ENCODE measurements at places on chromosomes 3 and 15.
A peak's percentile ranks its signal among the peaks of the same experiment; 100 is the strongest.

DNA sequence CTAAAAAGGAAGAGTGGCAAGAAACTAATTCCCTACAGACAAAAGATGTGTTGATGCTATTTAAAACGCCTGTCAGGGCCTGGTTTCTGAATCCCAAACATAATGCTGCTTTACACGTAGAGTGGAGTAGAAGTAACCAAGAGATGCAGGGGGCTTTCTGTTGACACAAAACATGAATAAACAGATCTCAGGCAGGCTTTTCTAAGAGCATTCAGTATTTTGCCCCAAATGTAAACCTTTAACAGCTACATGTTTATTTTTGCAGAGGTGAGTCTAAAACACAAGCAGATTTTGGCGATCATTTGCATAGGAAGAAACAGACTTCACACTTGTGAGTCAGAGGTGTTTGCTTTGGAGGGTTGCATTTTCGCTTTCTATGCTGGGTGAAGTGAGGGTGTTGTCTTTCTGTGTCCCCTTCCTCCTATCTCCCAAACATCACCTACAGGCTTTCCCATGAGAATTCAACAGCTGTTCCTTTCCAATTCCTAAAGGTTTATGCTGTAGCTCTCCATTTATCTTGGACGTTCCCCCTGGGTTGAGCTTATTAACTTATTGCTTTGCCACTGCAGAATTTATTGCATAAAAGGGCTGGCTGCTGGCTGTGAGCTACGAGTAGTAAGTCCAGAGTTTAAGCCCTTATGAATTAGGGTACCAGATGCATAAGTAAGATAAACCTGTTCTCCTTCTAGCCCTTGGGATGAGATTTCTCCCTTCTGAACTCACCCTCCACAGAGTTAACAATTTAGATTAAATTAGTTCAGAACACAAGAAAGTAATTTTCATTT lies 156.7 kb downstream of the DIPK2A start:
- DNase-seq = no peak

DNA sequence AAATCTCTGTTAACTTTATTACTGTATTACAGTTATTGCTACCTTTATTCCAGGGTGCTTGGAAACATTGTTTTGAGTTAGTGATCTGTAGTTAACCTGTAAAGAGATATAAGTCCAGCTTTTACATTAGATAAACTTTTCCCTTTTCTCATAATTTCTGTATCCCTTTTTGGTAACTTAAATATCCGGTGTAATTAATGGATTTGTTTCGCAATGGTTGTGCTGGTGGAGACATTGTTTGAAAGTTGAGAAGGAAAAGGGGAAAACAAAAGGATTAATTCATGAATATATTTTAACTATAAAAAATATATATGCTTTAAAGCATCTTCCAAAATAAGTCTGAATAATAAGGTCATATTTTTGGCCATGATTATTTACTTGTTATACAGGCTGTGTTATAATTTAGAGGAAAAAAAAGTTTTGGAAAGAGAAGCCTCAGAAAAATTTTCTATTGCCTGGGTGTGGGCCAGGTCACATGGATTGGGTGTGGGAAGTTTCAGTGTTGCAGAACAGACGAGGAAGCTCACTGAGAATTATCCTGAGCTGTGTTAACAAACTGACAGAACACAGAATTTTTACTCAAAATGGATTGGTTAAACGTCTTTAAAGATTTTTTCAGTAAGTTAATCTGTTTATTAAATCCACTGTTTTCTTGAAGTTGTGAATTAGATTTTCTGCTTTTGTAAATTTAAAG lies 27.7 kb upstream of the IL20RB start:
- DNase-seq = no peak

GRCh38 chr3:55264919-55265318 lies 222.2 kb downstream of the WNT5A start:
- DNase-seq = no peak

GRCh38 chr15:43253431-43254403 lies 13.0 kb downstream of the TGM5 start:
- peak; percentile 50 for DNase-seq

All from hematopoietic multipotent progenitor cell (in vitro differentiated cells).